Thoracic aorta (tissue), 2 donors: ENCODE measurements at places on chromosomes 12 and 14.

- no peak for DNase-seq
Measured at GRCh38 chr12:90098132-90098779, 389.6 kb upstream of the ATP2B1 start.

DNA sequence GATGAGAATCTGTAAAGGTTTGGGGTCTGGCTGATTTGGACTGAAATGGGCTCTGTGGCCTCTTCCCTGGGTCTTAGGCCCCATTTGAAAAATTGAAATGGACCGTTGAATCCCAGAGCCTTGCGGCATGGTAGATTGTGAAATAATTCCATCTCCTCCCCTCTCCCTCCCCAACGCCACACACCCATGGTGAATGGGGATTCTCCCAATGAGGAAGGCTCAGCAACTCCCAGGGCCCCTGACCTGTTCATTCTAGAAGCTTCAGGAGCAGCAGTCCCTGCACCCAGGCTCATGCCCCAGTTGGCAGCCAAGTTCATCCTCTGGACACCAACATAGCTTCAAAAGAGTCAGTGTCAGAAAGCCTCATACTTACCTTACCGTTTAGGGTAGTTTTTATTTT is 217.4 kb downstream of the ZFP36L1 start:
- DNase-seq: no peak

DNA sequence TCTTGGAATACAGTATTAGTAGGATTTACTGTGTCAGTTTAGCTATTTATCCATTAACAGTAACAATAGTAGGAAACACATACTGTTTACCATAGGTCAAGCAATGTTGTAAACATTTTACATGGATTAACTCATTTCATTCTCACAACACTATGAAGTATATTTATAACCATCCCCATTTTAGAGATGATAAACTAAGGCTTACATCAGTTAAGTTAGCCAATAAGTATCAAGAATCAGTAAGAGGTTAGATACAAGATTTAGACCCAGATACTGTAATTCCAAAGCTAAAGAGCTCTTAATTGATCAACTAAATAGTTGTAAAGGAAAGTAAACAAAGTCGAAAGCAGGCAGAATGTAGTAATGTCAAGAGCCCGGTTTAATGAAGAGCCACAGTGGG is 1.1 kb downstream of the SYNJ2BP start:
- DNase-seq: no peak

DNA sequence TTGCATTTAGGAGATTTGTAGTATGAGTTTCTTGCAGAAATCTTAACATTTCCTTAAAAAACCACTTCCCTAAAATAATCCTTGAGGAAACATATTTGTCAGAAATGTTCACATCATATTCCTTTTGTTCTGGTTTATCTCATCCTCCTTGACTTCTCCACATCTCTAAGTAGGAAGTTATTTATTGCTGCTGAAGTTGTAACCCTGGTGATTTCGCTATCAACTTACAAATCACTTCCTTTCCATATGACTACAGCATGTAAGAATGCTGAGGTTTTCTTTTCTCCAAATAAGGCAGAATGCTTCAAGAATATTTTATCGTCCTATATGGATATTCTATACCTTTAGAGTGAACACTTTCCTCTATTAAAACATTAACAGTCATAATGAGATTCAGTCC is 751.7 kb downstream of the NRXN3 start:
- no peak for DNase-seq

DNA sequence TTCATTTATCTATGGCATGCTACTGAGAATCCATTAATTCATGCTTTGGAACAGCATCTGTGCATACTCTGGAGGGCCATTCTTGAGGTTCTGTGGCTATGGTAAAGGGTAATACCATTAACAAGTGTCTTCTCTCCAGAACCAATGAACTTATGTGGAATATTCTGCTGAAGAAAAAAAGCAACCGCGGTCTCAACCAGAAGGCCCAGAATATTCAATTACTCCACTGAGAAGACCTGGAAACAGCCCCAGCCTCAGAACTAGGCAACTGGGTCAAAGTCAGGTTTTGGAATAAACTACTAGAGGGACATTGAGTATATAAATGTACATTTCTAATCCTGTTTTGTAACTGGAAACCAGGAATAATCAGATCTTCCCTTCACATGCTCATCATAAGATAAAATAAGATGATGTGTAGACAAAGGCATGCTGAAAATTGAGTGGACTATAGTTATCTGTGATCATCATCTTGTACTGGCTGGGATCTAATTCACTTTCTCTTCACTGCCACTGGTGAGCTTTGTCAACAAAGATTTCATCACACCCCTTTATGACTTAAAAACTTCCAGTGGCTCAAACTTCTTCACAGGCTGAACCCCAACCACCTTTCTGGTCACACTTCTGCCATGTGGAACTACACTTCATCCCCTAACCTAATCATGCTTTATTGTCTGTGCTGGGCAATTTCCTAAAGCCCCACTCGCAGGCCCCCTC is 6.0 kb downstream of the SPTB start:
- no peak for DNase-seq

- no peak for DNase-seq
Measured at GRCh38 chr14:98955036-98955740, 316.8 kb downstream of the BCL11B start.

DNA sequence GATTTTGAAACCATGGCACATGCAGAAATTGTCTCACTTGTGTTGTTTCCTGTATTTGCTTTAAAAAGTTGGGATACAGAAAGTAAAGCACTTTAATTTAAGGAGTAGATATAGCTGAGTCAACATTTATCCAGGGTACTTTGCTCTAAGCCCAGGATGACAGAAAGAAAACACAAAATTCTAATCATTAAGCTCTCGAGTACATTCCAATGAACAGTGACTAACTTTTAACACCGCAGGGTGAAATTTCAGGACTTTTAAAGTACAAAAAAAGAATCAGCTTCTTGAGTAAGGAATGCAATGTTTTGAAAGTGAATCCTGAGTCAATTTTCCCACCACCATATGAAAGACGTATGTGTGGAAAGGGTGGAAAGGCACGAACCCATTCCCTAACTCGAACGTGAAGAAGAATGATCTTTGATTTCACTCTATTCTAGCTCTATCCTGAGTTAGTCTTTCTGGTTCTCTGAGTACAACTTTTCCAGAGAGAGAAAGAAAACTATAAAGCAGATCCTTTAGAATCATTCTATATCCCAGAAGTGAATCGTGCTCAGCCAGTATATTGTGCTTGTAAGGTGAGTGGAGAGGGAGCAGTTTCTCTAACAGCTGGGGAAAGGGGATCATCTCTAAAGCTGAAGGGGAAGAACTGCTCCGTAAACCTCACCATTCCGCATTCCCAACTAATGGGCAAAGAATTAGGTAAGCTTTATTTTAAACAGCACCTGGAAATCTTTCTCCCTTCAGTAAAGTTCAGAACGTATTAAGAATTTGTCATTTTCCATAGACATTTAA is 779.0 kb upstream of the FLRT2 start:
- no peak for DNase-seq

DNA sequence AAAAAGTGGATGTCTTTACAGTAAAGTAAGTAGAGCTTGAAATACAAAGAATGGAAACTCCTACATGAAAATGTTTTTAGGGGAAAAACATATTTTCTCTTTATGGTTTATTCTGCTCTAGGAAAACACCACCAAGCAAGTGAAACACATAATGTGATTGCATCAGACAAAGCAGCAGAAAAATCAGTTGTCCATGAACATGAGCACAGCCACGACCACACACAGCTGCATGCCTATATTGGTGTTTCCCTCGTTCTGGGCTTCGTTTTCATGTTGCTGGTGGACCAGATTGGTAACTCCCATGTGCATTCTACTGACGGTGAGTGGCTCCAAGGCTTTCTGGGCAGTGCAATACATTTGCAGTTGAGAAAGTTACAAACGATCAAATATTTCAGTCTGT is 42.6 kb upstream of the PLEKHD1 start:
- DNase-seq: no peak

GRCh38 chr14:51576117-51576430 is 75.6 kb upstream of the FRMD6 start:
- DNase-seq: no peak

DNA sequence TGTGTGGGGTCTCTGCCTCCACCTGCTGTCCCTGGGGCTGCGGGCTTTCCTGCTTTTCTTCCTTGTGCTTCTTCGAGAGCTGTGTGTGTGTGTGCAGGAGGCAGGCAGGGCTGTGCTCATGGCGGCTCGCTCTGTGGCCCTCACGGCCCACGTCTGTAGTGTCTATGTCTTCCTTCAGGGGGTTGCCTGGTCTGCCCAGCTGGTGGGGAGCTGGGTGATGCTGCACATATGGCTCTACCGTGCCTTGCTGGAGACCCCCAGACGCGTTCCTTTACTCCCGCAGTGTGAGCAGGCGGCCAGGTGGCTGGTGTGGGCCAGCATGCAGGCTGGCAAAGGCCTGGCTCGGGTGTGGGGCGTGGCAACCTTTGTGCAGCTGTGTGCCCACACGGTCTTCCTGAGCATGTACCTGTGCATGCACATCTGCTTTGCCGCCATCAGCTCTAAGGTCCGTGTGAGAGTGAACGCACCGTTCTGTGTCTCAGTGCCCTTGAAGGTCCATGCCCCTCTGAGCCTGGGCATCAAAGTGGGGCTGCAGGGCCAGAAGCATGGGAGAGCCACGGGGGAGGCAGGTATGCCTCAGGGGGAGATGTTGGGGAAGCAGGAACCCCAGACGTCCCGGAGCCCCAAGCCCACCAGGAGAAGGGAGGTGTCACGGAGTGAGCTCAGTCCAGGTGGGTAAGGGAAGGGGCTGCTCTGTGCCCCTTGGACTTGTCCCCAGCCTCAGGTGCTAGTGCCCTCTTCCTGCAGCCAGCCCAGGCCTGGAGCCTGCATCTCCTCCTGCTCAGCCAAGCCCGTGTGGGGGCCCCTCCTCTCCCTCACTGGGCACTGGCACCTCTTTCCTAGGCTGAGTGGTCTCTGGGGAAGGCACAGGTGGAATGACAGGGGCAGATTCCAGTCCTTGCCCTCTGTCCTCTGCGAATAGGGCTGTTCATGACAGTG is 26.4 kb downstream of the CLSTN3 start:
- DNase-seq: no peak

- no peak for DNase-seq
Measured at GRCh38 chr12:67517181-67517887, 131.2 kb upstream of the DYRK2 start.

- DNase-seq: no peak
Measured at GRCh38 chr12:28883406-28883997, 265.6 kb upstream of the FAR2 start.

GRCh38 chr12:53047221-53048032 is 2.4 kb upstream of the TNS2 start:
- no peak for DNase-seq

DNA sequence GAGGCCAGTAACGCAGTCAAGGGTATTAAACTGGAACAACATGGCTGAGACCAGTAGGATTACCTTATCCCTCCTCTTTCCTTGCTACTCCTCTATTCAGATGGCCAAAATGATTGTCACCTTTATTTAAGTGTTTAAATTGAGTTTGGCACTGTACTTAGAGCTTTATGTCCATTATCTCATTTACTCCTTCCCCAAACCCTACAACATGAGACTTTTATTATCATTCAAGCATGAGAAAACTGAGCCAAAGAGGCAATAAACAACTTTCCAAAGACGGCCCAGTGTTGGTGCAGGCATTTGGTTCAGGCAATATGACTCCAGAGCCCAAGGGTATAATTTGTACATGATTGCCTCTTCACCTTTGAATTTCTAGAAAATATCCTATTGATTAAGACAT is 370.9 kb upstream of the KITLG start:
- no peak for DNase-seq

DNA sequence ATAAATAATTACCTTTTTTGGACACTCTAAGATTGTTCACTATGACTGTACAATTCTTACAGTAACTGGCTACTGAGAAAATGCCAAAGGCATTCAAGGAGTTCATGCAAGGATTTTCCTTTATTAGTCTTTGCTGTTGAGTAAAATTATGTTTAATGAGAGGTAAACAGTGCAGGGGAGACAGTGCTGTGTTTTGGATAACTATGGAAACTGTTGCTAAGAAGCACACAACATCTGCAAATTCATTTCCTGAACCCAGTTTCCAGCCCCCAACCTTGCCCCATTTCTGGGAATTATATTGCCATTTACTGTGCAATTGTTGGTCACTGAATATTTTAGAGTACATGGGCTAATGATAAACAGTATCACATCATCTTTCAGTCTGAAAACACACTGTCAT is 1005.8 kb downstream of the TRHDE start:
- DNase-seq: no peak

DNA sequence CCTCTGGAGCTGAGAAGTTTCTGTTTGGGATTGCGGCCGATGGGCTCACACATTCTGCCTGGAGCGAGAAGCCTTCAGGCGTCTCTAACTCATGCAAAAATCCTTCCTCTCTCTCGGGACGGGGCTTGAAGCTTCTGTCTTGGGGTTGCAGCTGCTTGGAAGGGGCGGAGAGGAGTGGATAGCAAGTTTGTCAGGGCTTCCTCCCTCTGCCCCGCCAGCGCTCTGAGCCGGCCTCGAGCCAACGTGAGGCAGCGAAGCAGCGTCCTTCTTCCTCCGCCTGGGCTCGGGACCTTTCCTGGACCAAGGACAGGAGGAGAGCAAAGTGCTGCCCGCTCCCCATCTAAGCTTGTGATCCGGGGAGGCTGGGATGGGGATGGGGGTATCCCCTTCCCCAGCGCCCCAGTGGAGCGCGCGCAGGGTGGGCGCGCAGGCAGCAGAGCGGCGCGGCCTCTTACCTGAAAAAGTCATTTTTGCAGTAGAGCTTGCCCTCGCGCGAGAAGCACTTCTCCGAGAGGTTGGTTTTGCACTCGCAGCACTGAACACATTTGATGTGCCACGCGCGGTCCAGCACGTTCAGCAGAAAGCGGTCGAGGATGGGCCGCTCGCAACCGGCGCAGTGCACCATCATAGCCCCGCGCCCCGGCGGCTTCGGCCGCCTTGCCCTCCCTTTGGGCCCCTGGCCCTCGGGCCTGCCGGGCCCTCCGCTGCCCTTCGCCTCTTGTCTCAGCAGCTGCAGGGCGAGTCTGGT is 626 bp downstream of the LHX5 start:
- DNase-seq: no peak

- no peak for DNase-seq
Measured at GRCh38 chr12:6370994-6371754, 4.2 kb downstream of the SCNN1A start.

GRCh38 chr14:102057480-102058114 is 29.2 kb downstream of the HSP90AA1 start:
- no peak for DNase-seq

DNA sequence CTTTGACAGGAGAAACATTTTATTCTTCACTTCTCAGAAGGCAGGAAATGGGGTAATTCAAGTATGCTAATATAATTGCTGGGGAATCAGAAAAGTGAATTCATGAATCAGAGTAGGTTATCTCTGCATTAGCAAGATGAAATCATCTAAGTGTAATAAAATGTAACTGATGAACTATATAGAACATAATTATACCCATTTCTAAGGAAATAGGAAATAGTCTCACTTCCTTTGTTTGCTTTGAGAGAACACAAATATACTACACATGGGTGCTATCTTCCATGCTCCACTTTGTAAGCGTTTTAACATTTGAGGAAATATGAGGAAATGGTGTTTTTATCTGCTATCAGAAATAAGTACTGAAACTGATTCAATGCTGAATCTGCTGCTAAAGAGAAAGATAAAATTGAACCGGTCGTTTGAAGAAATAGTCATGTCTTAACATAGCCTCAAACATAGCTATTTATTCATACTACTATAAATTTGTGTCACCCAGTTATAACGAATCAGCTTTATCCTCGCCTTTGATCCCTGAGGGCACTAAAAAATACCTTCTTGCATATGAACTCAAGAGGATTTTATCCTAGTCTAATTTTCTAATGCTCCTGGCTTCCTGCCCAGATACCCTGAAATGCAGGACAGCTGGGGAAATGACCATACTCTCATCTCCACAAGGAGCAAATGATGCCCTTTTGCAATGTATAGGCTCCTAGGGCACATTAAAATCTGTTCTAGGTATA is 696.0 kb downstream of the C12orf50 start:
- DNase-seq: no peak

GRCh38 chr12:122880155-122880667 is 15.7 kb downstream of the VPS37B start:
- no peak for DNase-seq
